SJSA1 (cell line): ENCODE measurements at places on chromosomes 3 and 15.

GRCh38 chr3:122392868-122393844 is 9.2 kb downstream of the FAM162A start:
- no peaks in the 10 kb centered on the region for H3K36me3 ChIP-seq
- no peak overlapping the region for H3K27ac ChIP-seq
- no peak overlapping the region for H3K4me3 ChIP-seq
- DNase-seq: no peak
- peaks cover 13% of the 10 kb centered on the region; the same call in 1 of the 2 replicates for H3K27me3 ChIP-seq

DNA sequence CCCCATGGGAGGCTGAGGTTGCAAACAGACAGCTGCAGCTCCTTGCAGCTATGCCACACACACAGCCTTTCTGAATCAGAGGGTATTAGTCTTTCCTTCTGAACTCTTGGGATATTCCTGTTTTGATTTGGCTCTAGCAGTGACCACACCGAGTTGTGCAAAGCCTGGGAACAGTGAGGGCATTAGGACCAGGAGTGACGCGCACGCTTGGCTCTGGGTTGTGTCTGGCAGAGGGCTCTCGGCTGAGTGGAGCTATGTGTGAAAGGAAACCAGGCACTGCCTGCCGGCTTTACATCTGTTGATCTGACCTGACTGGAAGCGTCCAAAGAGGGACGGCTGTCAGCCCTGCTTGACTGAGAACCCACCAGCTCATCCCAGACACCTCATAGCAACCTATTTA is at the start of gene GALNT15:
GALNT15 (plus strand) TSS at position 292 of the 400 bp plus-strand sequence. CDS start 472 bp downstream, outside the sequence.
- H3K27me3 ChIP-seq: no peaks in the 10 kb centered on the region
- peaks cover 65% of the 10 kb centered on the region for H3K4me1 ChIP-seq
- H3K4me3 ChIP-seq: no peak within 1 kb of the TSS
- no peaks in the 10 kb centered on the region for H3K36me3 ChIP-seq

DNA sequence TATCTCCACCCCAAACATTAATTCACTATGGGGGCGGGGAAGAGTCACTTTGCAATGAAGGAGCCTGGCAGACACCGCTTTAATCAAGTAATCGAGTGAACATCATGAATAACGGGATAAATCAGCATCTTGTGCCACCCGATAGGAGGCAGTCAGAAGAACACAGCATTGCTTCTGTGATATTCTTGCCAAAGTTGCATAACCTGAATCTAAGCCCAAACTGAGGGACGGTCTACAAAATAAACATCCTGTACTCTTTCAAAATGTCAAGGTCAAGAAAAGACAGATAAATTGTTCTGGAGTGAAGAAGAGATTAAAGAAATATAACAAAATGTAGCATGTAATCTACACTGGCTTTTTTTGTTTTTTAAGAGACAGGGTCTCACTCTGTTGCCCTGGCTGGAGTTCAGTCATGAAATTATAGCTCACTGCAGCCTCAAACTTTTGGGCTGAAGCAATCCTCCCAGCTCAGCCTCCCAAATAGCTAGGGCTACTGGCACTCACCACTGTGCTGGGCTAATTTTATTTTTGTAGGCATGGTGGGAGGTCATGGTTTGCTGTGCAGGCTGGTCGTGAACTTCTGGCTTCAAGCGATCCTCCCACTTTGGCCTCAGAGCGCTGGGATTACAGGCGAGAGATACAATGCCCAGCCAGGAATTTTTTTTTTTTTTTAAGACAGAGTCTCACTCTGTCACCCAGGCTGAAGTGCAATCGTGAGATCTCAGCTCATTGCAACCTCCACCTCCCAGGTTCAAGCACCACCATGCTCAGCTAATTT is 20.1 kb upstream of the VWA5B2 start:
- no peaks in the 10 kb centered on the region for H3K4me1 ChIP-seq
- H3K27ac ChIP-seq: no peak overlapping the region
- H3K4me3 ChIP-seq: no peak overlapping the region
- DNase-seq: no peak

DNA sequence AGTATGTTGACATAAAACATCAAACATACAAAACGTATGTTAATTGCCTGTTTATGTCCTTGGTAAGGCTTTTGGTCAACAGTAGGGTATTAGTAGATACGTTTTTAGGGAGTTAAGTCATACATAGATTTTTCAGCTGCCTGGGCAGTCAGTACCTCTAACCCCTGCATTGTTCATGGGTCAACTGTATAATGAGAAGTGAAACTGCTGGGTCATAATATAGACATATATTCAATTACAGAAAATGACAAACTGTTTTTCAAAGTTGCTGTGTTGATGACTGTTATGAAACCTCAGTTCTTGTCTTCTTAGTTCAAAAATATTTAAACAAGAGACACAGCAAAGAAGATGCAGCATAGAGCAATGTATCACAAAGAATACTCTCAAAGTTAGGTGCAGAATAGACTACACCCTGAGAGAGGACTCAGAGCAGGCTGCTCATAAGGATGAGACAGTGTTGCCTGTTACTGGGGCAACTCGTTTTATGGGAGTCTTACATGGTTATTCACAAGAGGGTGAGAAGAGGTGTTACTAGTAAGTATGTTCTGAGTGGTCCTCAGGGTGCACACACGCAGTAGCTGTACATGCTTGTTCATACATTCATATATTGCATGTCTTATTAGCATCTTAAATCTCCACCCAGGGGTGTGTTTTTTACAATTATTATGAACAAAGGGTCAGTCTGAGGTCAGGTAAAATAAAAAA is 53.1 kb upstream of the ADAMTS17 start:
- H3K27me3 ChIP-seq: no peaks in the 10 kb centered on the region
- H3K4me1 ChIP-seq: no peaks in the 10 kb centered on the region
- H3K27ac ChIP-seq: no peak overlapping the region
- no peak for DNase-seq

- H3K27ac ChIP-seq: no peak overlapping the region
- H3K36me3 ChIP-seq: no peaks in the 10 kb centered on the region
- DNase-seq: no peak
- no peak overlapping the region for H3K4me3 ChIP-seq
- no peaks in the 10 kb centered on the region for H3K27me3 ChIP-seq
Observed at GRCh38 chr15:88489321-88489720, 21.8 kb downstream of the MRPS11 start.

GRCh38 chr3:13353936-13354542 is 66.1 kb downstream of the NUP210 start:
- H3K4me3 ChIP-seq: no peak overlapping the region
- H3K36me3 ChIP-seq: no peaks in the 10 kb centered on the region
- peaks cover 5% of the 10 kb centered on the region for H3K4me1 ChIP-seq
- no peak for DNase-seq
- no peaks in the 10 kb centered on the region for H3K27me3 ChIP-seq

DNA sequence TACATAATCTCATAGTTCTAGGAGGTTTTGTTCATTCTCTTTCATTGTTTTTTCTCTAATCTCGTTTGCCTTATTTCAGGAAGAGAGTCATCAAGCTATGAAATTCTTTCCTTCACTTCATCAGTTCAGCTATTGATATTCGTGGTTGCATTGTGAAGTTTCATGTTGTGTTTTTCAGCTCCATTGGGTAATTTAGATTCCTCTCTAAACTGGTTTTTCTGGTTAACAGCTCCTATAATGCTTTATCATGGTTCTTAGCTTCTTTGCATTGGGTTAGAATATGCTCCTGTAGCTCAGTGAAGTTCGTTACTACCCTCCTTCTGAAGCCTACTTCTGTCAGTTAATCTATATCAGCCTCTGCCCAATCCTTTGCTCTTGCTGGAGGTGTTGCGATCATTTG is 69.4 kb upstream of the CD96 start:
- DNase-seq: no peak
- no peak overlapping the region for H3K27ac ChIP-seq
- H3K4me3 ChIP-seq: no peak overlapping the region
- no peaks in the 10 kb centered on the region for H3K27me3 ChIP-seq
- no peaks in the 10 kb centered on the region for H3K36me3 ChIP-seq
- H3K4me1 ChIP-seq: no peaks in the 10 kb centered on the region

GRCh38 chr15:57015360-57015759 is 96.9 kb downstream of the TCF12 start:
- DNase-seq: no peak
- H3K36me3 ChIP-seq: peaks cover 2% of the 10 kb centered on the region; the same call in 1 of the 2 replicates

GRCh38 chr3:38164643-38164951 is 740 bp upstream of the OXSR1 start:
- H3K27ac ChIP-seq: peak overlapping the region; percentile 98
- no peak for DNase-seq
- peaks cover 33% of the 10 kb centered on the region for H3K4me1 ChIP-seq
- peak overlapping the region; percentile 81 for H3K4me3 ChIP-seq

GRCh38 chr15:65396965-65397317 is 19.1 kb upstream of the IGDCC3 start:
- H3K4me1 ChIP-seq: 0 out of 2 replicates have a peak, but pooled peaks cover 5% of the 10 kb centered on the region
- H3K4me3 ChIP-seq: no peak overlapping the region
- H3K27ac ChIP-seq: no peak overlapping the region
- H3K27me3 ChIP-seq: no peaks in the 10 kb centered on the region
- no peak for DNase-seq

- DNase-seq: no peak
- H3K36me3 ChIP-seq: no peaks in the 10 kb centered on the region
- no peaks in the 10 kb centered on the region for H3K27me3 ChIP-seq
- peaks cover 13% of the 10 kb centered on the region; the same call in 1 of the 2 replicates for H3K4me1 ChIP-seq
Observed at GRCh38 chr15:66682246-66682645, 19.8 kb upstream of the SMAD6 start.

DNA sequence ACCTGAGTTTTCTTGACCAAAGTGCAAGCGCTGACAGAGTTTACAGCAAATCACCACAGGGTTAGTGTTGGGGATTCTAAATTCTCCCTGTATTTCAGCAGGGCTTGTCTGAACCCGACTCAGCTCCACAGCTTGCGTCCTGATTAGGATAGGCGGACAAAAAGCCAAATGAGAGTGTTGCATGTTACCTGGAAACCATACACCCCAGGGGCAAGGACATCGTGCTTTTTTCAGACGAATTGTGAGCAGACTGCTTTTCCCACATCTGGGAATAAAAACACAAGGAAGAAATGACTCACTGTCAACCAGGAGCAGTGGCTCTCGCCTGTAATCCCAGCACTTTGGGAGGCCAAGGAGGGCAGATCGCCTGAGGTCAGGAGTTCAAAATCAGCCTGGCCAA is 3.0 kb downstream of the DZIP1L start:
- no peak overlapping the region for H3K27ac ChIP-seq
- H3K4me1 ChIP-seq: peaks cover 26% of the 10 kb centered on the region
- no peaks in the 10 kb centered on the region for H3K27me3 ChIP-seq
- peaks cover 57% of the 10 kb centered on the region for H3K36me3 ChIP-seq
- no peak for DNase-seq
- no peak overlapping the region for H3K4me3 ChIP-seq

DNA sequence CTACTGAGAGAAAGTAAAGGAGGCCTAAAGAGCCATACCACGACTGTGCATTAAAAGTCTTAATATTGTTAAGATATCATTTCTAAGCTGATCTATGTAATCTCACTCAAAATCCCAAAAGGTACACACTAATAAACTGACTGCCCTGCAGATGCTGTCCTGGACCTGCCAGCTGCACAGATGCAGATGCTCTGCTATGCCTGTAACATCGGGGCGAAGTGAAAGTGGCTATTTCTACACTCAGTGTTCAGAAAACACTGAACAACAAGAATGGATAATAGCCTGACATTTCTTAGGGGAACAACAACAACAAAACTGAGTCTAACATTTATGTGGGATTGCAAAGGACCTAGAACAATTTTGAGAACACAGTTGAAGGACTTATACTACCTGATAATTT is 31.9 kb downstream of the RAD18 start:
- H3K27ac ChIP-seq: no peak overlapping the region
- H3K4me1 ChIP-seq: peaks cover 7% of the 10 kb centered on the region
- H3K4me3 ChIP-seq: no peak overlapping the region
- peaks cover 29% of the 10 kb centered on the region for H3K36me3 ChIP-seq
- DNase-seq: no peak

DNA sequence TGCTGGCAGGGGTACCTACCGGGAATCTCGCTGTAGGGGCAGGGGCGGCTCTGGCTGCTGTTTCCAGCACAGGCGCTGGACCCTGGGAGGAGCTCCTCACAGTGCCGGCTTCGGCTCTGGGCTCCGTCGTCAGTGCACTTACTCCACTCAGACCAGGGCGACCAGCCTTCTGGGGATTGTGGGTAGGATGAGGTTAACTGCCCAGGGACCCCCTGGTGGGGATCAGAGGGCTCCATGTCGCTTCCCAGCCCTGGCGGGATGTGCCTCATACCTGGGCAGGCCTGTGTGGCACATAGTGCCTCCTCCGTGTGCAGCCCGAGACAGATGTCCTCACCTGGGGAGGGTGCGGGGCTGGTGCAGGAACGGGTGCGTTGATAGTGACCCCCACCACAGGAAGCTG is 115.7 kb downstream of the SEMA5B start:
- H3K36me3 ChIP-seq: no peaks in the 10 kb centered on the region
- H3K4me1 ChIP-seq: no peaks in the 10 kb centered on the region
- 0 out of 2 replicates have a peak, but pooled peaks cover 4% of the 10 kb centered on the region for H3K27me3 ChIP-seq
- H3K4me3 ChIP-seq: no peak overlapping the region
- no peak for DNase-seq

DNA sequence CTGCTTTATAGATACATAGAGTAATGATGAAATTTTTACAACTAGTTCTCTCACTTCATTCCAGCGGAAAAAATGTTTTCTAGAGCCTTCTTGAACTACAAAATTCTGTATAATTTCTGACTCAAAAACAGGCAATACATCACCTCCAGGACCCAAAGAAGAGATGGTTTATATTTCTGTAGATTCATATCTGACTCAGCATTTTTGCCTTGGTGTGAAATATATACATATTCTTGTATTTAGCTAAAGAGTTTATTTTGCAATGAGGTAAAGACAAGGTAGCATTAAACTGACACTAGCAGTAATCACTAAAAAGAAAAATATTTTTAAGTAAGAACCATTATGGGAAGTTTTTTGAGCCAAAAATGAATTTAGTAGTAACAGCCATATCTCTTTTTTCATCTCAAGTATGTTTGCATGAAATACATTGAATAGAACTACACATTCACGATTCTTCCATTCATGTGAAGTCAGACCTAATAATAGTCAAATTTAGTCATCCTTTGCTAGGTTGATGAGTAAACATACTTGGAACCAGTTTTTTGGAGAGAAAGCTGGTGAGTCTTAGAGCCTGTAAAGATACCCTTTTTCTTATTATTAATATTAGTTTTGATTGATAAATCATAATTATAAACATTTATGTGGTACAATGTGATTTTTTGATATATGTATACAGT is 31.6 kb downstream of the COL8A1 start:
- no peaks in the 10 kb centered on the region; the same call in 1 of the 2 replicates for H3K36me3 ChIP-seq
- no peak overlapping the region for H3K4me3 ChIP-seq
- H3K27me3 ChIP-seq: no peaks in the 10 kb centered on the region
- peaks cover 14% of the 10 kb centered on the region for H3K4me1 ChIP-seq
- H3K27ac ChIP-seq: no peak overlapping the region
- DNase-seq: no peak

- no peak overlapping the region for H3K27ac ChIP-seq
- no peak for DNase-seq
- H3K4me1 ChIP-seq: peaks cover 6% of the 10 kb centered on the region
- H3K36me3 ChIP-seq: peaks cover 4% of the 10 kb centered on the region; the same call in 1 of the 2 replicates
Observed at GRCh38 chr15:43132830-43133429, 456 bp upstream of the TMEM62 start.

GRCh38 chr3:140128217-140128616 is 193.2 kb downstream of the CLSTN2 start:
- DNase-seq: no peak
- H3K36me3 ChIP-seq: no peaks in the 10 kb centered on the region
- no peak overlapping the region for H3K4me3 ChIP-seq
- H3K4me1 ChIP-seq: no peaks in the 10 kb centered on the region
- H3K27ac ChIP-seq: no peak overlapping the region
